A549 treated with Hydrocortisone at 1 μM for 4 hours (cell line): ENCODE measurements at places on chromosomes 1 and 21. TPM values are rescaled to one million over a fixed set of nuclear protein-coding genes. Genes with fewer than 3 reads are reported as not detected.

SMPDL3B gene
- total RNA-seq, result 1.3 to 1.6 TPM (median 1.4 TPM) in 5 replicates

LRRC71 gene
- 0.05 to 0.23 TPM (median 0.17 TPM) in 5 replicates for total RNA-seq

HCRTR1 gene
- total RNA-seq, result not detected in 5 replicates

SRSF11 gene
- 54.2 to 85.2 TPM (median 68.4 TPM) in 5 replicates for total RNA-seq

DMRTA2 gene
- 0.09 to 0.21 TPM (median 0.17 TPM) in 4 of 5 replicates, not detected in the other for total RNA-seq

MFAP2 gene
- total RNA-seq, result 0.54 to 1.2 TPM (median 0.95 TPM) in 5 replicates

KCNT2 gene
- 0.02 to 0.07 TPM (median 0.05 TPM) in 4 of 5 replicates, not detected in the other for total RNA-seq

C4BPB gene
- 1.1 to 2.2 TPM (median 1.4 TPM) in 5 replicates for total RNA-seq
